ENCODE measurements at places on chromosomes 16 and 17. TPM values are rescaled to one million over a fixed set of nuclear protein-coding genes. Genes with fewer than 3 reads are reported as not detected.

DNA sequence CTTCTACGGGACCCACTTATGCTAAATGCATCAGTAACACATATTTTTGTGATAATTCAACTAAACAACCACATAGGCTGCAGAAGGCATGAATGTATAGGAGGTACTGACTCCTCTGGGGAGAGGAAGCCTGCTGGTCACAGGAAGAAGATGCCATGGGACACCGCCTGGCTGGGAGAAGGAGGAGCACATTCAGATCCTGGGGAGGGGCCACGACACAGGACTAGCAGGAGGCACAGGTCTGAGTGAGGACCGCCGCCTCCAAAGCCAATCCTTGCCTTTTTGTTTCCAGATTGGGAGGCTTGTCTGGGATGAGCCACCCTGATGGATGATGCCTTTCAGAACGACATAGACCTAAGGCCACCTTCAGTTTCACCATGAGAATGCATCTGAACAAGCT is 34.6 kb downstream of the MBTPS1 start:
- no peak for DNase-seq

DNA sequence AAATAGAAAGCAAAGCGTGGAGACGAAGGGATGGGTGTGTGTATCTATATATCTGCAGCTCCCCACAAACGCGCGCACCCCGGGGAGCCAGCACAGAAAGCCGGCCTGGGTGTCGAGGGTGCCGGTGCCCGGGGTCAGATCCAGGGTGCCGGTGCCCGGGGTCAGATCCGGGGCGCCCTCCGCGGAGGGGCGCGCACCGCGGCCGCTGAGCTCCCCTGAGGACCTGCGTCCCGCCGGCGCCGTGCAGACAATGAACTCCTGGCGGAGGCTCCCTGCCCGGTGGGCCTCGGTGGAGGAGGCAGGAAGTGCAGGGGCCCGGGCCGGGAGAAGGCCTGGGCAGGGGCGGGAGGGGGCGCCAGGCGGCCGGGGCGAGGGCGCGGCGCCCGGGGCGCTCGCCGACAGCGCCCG is 1.1 kb downstream of the ZNF423 start:
- DNase-seq = no peak

Gene CDK10
- total RNA-seq = 42.3 TPM

DNA sequence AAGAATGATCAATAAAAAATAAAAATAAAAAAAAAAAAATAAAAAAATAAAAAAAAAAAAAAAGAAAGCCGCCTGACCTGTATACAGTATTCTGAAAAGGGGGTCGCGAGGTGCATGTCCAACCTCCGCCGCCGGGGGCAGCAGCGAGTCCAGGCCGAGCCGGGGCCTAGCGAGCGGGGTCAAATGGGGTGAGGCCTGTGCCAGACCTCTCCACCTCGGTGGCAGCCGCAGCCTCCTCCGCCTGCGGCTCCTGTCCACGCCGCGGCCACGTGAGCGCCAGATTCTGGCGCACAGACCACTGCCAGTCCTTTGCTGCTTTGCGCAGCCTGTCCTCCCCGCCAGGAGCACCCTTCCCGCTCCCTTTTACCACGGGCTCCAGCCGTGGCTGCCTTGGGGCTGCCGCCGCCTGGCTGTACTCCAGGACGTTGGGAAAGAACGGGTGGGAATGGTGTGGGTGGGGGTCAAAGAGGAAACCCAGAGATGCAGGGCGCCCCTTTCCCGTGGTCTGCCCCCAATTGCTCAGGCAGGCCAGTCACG is 2.4 kb upstream of the BCKDK start:
- DNase-seq = peak; percentile 67

DNA sequence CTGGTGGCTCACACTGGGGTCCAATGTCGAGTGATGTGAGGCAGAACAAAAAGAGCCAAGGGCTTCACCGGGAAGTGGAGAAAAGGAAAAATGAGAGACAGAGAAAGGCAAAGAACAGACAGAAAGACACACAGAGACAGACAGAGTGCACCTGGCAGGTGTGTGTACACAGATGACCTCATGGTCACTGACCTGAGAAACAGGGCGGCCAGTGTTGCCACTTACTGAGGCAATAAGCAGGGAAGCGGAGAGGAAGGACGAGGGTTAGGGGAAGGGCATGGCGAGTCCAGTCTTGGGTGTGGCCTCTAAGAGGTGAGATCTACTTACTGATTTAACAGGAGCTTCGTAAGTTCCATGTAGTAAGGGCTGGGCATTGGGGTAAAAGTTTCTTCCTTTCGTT is 7.5 kb downstream of the GINS2 start:
- DNase-seq = no peak

DNA sequence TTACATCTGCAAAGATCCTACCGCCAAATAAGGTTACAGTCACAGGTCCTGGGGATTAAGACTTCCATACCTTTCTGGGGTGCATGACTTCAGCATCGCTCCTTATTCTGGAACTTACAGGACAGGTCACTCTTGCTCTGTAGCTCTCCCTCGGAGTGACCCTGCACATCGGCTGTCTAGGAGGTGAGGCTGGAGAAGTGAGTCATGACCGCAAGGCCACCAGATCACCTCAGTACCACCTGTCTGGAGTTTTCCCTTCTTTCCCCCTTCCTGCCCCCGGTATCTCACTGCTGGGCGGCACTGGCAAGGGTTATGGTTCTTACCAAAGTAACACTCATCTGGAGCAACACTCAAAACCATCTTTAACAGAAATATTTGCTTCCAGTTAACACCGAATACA is 374.8 kb downstream of the SLC39A11 start:
- DNase-seq = no peak

GRCh38 chr16:49928176-49929041 is 72.5 kb upstream of the ZNF423 start:
- no peak for DNase-seq

DNA sequence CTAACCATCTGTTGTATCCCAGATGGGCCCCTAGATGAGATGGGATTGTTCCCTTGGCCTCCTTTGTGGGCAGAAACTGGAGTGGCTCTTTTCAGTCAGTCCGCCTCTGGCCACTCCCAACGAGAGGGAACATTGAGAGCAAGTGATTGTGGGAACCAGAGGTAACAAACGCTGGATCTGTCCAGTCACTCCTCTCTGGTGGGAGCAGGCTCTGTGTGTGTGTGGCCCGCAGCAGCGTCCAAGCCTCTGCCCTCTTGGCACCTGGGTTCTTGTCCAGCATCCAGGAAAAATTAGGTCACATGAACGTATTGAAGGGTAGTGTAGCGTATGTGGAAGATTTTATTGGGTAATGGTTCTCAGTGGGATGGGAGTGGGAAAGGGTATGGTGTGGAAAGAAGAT is 101.9 kb upstream of the COX10 start:
- DNase-seq = no peak

Gene MYH1
- total RNA-seq = not detected

DNA sequence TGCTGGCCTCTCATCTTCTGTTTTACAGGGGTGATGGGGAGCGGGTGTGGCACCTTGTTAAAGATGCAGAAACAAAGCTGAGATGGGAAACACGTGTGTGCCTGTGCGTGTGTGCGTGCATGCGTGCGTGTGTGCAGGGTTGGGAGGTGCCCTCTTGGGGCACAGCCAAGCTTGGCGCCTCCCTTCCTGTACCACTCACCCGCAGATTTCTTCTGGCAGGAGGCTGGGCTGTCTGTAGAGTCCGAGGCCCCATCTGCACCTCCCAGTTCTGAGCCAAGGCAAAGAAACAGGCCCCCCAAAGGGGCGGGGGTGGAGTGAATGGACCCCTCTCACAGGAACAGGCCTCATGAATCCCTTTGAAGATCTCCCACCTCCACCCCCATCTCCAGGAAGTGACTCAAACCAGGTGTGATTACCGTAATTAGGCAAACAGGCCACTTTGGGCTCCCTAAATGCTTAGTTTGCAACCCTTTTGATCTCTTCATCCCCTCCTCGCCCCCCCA is 20.9 kb downstream of the TNS4 start:
- peak; percentile 38 for DNase-seq

Gene CACNG5
- not detected for total RNA-seq

DNA sequence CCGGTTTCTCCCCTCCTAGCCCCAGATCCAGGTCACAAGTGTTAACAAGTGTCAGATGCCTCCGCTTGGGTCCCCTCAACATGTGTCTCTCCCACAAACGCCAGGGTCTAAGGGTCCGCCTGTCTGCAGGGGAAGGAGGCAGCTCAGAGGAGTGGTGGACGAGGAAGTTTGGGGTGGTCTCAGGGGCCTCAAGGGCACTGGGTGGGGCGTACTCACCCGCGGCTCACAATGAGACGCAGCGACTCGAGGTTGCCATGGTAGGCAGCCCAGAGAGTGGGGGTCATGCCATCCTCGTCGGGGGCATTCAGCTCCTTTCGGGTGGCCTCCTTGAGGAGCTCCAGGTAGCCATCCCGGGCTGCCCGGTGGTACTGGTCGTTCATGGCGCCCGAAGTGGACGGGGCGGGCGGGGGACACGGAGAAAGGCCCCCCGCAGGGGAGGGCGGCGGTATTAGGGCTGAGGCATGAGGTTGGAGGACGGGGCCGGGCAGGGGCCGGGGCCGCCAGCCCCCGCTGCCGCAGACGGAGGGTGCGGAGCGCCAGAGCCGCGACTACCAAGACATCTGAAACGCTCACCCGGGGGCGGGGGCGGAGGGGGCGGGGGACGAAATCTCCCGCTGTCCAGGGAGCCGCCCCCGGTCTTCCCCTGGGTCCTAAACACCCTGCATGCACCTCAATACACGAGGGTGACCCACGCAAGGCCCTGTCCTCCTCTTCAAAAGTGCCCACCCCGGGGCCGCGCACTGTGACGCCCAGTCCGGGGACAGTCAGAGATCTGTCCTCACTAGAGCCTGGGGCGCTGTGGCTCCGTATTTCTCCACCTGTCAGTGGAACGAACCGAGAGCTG is at the start of gene USH1G:
Gene USH1G (minus strand): TSS at position 562 of the 844 bp plus-strand sequence. CDS start 182 bp downstream, at position 380.
- DNase-seq = no peak

DNA sequence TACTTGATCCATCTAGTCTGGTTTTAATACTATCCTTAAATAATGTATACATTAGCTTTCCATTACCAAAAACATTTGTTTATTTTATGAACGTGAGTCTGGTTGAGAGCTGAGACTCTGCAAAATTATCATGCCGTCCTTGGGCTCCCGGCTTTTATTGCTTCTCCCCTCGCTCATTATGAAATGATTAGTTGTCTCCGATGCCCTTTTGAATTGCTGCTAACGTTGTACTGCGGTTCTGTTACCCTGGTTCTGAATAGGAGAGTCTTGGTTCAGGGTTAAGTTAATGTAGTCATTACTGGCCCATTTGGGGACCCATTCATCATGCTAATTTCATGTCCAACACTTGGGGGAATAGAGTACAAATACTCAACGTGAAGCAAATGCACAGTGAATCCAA is 12.8 kb downstream of the XYLT1 start:
- DNase-seq = no peak

DNA sequence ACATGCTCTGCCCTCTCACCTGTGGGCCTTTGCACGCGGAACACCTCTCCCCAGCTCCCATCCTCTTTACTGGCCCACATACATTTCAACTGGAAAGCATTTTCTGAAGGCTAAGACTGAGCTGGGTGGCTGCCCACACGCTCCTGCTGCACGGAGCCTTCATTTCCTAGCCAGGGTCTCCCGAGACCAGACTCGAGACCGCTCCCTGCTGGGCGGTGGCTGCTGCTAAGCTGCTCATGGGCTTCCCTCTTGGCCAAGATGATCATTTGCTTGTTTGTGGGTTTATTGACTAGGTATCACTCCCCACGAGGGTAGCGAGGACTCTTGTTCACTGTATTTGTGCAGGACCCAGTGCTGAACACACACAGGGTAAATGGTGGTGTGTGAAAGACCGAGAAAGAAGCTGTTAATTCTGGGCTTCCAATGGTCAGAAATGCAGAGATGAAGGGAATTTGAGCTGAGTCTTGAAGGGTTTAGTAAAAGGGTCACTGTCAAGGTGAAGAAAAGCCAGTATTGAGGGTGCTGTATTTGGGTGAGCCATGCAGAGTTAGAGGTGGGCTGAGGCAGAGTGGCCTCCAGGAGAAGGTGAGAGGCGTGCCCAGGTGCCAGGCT is 907 bp downstream of the TRAPPC2L start:
- peak; percentile 47 for DNase-seq

- DNase-seq = no peak
These were observed 219.7 kb upstream of the HSBP1 start for GRCh38 chr16:83588070-83588469.

DNA sequence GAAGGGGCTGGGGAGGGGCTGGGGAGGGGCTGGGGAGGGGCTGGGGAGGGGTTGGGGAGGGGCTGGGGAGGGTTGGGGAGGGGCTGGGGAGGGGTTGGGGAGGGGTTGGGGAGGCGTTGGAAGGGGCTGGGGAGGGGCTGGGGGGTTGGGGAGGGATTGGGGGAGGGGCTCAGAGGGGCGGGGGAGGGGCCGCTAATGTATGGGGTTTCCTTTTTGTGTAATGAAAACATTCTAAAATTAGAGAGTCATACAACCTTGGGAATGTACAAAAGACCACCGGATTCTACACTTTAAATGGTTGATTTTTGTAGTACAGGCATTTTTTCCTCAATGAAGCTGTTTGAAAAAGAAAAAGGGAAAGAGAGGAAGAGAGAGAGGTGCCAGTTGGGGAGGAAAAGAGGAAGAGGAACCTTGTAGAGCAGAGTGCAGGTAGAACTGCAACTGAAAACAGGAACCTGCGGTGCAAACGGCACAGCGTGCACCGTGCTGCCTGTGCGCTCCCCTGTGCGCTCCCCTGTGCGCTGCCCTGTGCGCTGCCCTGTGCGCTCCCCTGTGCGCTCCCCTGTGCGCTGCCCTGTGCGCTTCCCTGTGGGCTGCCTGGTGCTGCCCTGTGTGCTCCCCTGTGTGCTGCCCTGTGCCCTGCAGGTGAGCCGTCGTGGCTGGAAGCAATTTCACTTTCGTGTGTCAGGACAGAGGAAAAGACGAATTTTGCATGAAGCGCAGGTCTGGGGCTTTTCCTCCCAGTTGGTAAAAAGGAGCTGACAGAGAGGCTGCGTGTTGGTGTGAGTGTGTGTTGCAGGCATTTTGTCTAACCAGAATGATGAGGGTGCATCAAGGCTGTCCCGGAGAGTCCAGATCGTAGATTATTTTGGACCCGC is 40.8 kb downstream of the METRNL start:
- DNase-seq = no peak

- DNase-seq = no peak
These were observed 1.7 kb downstream of the DHRS13 start for GRCh38 chr17:28900986-28901726.

All from NCI-H460 (cell line).